Mucosa of gallbladder (tissue), 1 donor: ENCODE measurements at places on chromosomes 1 and 21. TPM values are rescaled to one million over a fixed set of nuclear protein-coding genes. Genes with fewer than 3 reads are reported as not detected.
A peak's percentile ranks its signal among the peaks of the same experiment; 100 is the strongest.

DNA sequence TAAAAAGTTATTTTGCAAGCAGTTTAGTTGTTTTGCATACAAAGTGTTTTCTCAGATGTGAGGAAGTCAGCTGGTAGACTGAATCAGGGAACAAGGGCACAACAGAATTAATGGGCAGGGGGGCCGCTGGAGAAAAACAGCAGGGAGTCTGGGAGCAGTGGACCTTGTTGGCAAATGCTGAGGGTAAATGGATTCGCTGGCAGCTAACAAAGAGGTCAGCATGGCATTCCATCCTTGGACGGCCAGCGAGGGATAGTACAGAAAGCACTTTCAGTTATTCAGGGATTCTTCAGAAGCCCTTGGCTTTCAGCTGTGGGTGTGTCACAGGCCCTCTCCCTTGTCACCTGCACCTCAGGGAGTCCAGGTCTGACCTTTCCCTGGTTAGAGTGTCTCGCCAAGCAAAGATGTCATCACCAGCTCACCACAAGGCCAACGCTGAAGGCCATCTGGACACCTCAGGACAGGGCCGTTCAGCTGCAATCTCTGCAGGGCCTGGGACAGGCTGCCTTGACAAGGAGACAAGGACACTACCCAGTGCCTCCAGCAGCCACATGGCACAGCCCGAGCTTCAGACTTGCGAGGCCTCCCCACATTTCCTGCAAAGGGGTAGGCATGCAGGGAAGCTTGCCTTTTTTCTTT is 90.4 kb downstream of the KCNN3 start:
- DNase-seq = no peak

DNA sequence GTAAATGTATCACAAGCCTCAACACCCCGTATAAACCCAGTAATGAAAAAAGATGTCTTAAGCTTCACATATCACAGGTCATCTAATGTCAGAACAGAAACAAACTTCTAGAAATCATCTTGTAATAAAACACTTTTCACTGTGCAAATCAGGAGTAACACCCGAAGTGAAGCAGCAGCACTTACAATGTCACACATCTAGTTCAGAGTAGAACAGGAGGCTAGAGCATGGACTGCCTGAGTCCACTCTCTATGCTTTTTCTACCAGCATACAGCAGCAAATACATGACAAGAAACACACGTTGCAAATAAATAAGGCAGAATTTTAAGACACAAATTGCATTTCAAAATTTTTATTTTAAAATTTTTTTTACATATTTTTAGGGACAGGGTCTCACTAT is 57.2 kb downstream of the AKT3 start:
- no peak for DNase-seq

DNA sequence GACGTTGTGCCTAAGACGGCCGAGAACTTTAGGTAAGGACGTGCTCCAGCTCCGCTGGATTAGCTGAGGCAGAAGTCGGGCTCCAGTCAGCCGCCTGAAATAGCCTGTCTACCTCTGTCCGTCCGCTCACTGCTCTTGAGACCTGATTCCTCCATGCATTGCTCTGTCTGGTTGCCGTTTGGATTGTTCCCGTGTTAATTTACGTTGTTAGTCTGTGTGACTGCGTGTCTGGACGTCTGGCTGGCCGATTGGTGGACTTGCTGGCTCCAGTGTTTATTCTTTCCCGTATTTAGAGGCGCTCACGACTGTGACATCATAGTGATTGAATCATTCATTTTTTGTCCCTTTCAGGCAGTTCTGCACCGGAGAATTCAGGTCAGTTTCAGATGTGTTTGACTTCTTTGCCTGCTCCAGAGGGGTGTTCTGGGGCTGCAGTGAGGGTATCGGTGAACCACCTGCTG is 684 bp downstream of the PPIH start:
- no peak for DNase-seq

- DNase-seq = peak; percentile 56
Measured at GRCh38 chr1:197441999-197442414, 174.0 kb downstream of the CRB1 start.

GRCh38 chr1:178609015-178609414 is 96.1 kb downstream of the TEX35 start:
- no peak for DNase-seq

DNA sequence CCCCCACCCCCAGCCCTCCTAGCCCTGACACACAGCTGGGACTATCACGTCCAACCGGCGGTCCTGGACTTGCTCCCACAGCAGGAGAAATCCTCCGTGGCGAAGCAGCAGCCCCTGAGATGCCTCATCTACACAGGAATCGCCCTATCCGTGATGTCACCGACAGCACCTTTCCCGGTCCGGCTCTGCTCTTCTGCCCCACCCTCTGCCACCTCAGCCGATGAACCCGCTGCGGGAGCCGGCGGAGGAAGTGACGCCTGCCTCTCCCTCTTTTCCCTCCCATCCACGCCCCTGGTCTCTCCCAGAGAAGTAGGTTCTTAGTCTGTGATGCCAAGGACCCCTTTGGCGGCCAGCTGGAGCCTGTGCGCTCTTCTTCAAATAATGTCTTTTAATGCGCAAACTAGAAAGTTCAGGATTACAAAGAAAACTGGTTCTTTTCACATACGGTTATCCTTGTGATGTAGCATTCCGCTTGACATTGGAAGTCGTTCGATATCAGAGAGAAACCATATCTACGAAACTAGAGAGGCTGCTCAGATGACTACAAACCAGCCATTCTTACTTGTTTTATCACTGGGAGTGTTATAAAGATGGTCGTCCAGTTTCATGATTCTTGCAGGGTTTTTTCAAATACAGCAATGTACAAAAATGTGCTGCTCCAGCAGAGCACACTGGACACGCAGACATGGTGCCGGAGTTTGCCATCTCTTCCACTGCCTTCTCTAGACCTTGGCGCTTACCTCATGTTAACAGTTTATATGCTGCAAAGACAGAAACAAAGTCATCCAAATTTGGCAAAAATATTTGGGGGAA is 120.3 kb downstream of the PPIAL4G start:
- DNase-seq = peak; percentile 51

DNA sequence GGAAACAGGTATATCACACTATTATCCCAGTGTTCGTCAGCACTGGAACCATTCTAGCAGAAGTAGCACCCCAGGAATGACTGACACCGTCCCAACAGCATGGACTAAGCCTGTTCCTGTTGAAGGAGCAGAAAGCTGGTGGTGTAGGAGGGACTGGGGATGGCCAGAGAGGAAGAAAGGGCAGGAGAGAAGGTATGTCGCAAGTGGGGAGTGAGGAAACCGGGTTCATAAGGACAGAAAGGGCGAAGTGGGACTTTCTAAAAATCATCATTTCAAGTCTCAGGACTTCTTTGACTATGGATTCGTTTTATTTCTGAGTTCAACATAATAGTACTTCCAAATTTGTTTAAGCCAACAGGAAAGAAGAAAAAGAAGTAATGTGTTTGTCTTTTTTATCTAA is 19.7 kb upstream of the MX1 start:
- no peak for DNase-seq

- DNase-seq = no peak
Measured at GRCh38 chr21:36184545-36184944, 27.9 kb downstream of the DOP1B start.

DNA sequence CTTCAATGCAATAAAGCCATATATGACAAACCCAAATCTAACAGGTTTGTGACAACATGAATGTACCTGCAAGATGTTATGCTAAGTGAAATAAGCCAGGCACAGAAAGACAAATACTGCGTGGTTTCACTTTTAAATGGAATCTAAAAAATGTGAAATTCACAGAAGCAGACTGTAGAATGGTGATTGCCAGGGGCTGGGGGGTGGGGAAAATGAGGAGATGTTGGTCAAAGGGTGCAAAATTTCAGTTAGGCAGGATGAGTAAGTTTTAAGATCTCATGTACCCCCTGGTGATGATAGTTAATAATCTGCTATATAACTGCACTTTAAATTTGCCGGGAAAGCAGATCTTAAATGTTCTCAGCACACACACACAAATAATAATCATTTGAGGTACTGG is 160.5 kb downstream of the PTBP2 start:
- no peak for DNase-seq

DNA sequence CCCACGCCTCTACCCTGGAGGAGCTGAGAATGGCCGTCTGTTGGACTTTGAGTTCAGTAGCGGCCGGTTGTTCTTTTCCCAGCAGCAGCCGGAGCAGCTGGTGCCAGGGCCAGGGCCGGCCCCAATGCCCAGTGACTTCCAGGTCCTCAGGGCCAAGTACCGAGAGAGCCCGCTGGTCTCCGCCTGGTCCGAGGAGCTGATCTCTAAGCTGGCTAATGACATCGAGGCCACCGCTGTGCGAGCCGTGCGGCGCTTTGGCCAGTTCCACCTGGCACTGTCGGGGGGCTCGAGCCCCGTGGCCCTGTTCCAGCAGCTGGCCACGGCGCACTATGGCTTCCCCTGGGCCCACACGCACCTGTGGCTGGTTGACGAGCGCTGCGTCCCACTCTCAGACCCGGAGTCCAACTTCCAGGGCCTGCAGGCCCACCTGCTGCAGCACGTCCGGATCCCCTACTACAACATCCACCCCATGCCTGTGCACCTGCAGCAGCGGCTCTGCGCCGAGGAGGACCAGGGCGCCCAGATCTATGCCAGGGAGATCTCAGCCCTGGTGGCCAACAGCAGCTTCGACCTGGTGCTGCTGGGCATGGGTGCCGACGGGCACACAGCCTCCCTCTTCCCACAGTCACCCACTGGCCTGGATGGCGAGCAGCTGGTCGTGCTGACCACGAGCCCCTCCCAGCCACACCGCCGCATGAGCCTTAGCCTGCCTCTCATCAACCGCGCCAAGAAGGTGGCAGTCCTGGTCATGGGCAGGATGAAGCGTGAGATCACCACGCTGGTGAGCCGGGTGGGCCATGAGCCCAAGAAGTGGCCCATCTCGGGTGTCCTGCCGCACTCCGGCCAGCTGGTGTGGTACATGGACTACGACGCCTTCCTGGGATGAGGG is 28.5 kb upstream of the SPSB1 start:
- DNase-seq = no peak

GRCh38 chr21:42878678-42878992 is 704 bp downstream of the WDR4 start:
- DNase-seq = no peak

DNA sequence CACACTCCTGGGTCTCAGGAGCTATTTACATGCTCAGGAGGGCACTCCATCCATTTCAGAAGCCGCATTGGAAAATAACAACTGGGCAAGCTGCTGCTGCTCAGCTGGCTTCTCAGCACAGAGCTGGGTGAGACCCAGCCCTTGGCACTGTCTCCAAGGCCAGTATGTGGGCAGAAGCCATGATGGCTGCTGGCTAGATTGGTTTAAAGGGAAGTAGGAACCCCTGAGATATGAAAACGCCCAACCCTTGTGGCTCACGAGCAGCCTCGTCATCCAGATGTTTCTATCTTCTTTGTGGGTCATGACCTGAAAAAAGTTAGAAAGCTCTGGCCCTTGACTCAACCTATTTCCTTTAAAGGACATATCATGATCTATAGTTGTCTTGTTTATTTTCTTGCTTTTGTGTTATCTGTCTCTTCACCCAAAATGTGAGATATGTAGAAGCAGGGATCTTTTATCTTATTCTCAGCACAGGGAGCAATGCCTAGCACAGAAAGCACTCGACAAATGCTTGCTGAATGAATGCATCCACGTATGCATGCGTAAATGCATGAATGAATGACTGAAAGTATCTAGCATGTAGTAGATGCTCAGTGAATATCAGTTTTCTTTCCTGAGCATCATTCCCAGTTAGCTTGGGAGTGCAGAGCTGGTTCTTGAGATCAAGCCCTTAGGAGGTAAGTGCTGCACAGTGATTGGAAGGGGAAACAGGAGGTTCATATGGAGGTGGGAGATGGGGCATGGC is 11.6 kb downstream of the MYBPH start:
- DNase-seq = no peak

- no peak for DNase-seq
Measured at GRCh38 chr1:194024659-194025058, 838.2 kb upstream of the B3GALT2 start.

DNA sequence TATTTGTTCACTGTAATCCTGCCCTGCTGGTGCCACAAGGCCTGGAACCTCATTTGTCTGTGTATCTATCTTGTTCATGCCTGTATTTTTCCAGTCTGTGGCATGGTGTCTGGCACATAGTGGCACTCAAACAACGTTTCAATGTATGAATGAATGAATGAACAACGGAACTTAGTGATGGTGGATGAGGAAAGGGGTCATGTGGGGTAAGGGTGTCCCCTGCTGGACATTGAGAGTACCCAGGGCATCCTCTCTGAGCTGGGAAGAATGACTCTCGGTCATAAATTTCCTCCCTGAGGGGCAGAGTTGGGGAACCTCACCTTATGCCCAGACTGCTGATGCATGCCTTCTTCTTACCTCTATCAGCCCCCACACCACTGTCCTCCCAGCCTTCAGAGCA is 18.9 kb upstream of the ZNF683 start:
- no peak for DNase-seq

DNA sequence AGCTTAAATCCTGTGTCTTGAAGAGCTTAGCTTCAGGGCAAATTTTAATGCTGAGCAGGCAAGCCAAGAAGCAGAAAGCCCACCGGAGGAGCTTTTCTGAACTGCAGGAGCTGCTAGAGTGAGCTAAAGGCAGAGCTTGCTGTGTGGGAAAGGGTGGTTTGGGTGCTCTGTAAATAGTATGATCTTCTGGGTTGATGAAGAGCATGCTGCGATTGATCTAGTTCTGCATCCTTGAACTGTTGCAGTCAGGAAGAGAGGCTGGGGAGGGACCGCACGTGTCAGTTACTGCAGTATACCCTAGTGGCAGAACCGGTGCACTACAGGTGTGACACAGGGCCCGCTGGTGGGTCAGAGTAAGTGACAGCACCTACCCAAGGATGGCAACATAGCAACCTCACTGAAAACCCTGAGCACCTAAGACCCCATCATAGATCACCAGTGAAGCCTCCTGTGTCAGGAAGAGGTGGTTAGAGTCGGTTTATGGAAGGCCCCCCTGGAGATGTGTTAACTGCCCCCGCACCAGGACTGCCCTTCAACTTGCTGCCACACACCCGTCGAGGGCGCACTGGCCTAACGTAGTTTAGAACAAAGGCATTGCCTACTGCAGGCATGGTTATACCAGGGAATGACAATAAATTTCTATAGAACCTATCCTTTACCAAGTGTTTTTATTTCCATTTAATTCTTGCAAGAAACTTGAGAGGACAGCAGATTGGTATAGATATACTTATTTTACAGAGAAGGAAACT is 146.0 kb upstream of the KIAA0040 start:
- DNase-seq = no peak

- no peak for DNase-seq
Measured at GRCh38 chr1:58500043-58500442, 46.5 kb downstream of the OMA1 start.

DNA sequence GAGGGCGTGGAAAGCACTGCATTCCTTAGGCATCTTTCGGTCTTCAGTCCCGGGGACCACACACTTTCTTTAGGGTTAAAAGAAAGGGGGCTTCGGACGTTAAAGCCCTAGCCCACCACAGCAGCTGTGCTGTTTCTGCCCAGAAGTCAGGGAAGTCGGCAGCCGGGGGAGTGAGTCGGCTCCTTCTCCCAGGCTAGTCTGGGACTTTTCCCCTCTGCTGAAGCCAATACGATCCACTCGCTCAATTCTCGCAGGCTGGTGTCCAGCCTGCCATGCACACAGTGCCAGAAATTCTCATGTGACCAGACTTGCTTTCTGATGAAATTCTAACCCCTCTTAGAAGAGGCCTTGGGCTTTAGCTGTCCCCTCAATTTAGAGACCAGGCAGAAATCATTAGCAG is 67.7 kb downstream of the BCAR3 start:
- DNase-seq = no peak

Gene KLF18
- 0.06 TPM for total RNA-seq

Gene ARTN
- total RNA-seq = 2.1 TPM

Gene RAB13
- 112 TPM for total RNA-seq

Gene BNIPL
- 0.66 TPM for total RNA-seq

Gene LRRC38
- not detected for total RNA-seq

Gene ALDH9A1
- 77.3 TPM for total RNA-seq

Gene CASZ1
- total RNA-seq = 72.8 TPM

Gene PRRC2C
- 134 TPM for total RNA-seq

Gene DNAJC28
- total RNA-seq = 2.8 TPM

Gene CD1B
- total RNA-seq = not detected
